ENCODE measurements at places on chromosomes 7 and 10.

DNA sequence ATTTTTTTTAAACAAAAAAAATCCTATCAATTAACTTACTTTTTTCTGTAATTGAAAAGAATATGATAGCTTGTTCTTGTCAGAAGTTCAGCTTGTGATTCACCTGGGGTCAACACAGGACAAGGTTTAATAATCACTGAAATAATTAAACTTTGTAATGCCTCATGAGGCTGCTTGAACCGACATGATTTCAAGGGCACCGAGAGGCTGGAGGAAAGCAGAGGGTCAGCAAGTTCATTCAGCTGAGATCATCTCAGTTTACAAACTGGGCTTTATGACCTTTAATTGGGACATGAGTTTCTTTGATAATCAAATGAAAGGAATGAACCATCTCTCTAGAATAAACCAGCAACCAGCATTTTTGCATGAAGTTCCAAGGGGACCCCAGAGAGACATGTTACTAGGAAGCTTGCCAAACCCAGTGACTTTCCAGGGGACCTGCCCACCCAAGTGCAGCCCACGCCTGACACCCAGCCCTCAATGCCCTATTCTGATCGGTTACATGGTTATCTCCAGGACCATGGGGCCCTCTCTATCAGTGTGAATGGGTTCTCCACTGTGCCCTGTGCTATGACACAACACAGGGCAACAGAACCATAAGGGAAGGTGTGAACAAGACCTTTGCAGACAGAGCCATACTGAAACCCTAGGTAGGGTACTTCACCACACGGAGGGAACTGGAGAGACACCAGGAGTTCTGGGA is 7.8 kb upstream of the CYP3A4 start:
- DNase-seq, result no peak

GRCh38 chr10:48541144-48541795 is 63.6 kb downstream of the ARHGAP22 start:
- DNase-seq, result no peak

DNA sequence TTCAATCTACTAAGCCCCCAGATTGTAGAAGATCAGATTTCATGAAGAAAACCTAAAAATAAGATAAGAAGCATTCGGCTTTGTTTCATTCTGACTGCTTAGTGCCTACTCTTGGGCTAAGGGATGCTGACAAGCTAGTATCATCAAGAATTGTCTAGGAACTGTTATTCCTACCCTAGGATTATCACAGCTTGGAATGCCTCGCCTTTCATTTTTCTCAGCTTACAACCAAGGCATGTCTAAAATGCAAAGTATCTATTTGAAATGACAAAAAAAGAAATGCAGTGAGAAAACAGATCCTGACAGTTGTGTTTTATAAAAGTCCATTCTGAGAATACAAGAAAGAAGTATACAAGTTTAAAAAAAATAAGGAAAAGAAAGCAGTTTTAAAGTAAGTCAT is 441.0 kb downstream of the KCNMA1 start:
- DNase-seq, result no peak

DNA sequence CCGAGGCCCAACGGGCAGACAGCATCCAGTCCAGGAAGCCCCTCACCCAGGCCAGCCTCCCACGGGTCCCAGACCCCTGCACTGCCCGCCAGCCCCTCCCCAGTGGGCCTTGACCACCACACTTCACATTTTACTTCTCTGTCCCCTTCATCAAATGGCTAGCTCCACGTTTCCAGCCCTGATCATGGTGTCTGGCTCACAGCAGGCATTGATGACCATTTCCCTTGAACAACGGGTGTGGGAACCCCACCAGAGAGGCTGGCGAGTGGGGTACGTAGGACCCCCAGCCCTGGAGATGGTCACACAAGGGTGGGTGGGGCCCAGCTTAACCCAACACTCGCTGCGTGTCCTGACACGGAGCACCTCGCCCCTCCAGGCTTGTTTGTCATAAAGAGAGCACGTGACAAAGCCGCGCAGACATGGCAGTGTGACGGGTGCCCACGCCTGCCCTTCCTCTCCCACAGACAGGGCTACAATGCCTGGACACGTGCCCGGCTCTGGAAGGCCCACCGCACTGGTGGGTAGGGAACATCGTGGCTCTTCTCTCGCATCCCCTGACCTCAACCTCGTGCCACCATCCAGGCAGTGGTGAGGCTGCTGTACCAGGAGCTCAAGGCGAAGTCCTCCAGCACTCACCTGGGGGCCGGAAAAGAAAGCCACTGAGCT is 267.7 kb downstream of the MAD1L1 start:
- DNase-seq, result no peak

- no peak for DNase-seq
Measured at GRCh38 chr10:92490387-92490786, 83.5 kb downstream of the IDE start.

Measured in stimulated activated naive CD4-positive, alpha-beta T cell (primary cell).